A172 (cell line): ENCODE measurements at places on chromosomes 6 and 20.

DNA sequence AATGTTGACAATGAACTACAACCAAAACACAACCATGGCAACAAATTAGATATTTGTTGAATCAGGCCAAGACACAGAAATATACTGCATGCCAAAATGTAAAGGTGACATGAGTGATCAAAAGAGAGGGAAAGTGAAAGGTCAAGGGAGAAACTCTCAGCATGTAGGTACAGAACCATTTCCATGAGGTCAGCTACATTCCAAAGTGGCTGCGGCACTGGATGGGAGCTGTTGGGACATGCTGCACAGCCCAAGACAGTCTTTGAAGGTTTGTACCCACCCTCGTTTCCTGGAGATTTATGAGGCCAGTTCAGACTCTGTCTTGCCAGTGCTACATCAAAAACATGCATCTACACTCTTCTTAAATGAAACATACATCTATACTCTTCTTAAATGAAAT is 579.9 kb downstream of the BMP2 start:
- DNase-seq: no peak

DNA sequence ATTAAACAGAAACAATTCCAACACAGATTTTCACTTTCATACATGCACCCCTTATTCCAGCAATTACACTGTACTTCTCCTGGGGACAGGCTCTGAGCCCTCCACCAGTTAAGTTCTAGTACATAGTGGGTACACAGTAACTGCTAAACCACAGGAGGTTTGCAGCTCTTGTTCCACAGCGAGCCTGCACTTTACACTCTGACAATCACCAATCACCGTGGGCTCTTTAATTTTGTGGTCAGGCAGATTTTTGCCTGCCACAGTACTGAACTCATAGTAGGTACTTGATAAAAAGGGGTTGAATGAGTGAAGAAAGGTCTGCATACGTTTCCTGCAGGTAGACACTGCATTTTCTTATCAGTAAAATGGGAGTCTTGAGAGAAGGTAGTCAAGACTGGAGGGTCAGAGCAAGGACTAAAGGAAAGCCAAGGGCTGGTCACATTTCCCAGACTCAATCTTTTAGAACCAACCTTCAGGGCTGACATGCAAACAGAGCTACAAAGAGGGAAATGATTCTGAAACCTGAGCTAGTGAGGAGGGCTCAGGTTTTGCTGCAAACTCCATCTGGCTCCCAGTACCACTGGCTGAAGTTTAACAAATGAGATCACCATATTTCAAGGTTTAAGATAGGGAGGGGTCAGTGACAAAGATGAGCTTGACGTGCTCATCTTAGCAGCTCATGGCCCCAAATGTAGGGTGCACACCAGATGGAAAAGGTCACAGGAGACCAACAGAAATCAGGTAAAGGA is 404.6 kb downstream of the BTBD9 start:
- no peak for DNase-seq

- no peak for DNase-seq
These were observed 48.3 kb downstream of the OGFRL1 start for GRCh38 chr6:71336901-71337300.

DNA sequence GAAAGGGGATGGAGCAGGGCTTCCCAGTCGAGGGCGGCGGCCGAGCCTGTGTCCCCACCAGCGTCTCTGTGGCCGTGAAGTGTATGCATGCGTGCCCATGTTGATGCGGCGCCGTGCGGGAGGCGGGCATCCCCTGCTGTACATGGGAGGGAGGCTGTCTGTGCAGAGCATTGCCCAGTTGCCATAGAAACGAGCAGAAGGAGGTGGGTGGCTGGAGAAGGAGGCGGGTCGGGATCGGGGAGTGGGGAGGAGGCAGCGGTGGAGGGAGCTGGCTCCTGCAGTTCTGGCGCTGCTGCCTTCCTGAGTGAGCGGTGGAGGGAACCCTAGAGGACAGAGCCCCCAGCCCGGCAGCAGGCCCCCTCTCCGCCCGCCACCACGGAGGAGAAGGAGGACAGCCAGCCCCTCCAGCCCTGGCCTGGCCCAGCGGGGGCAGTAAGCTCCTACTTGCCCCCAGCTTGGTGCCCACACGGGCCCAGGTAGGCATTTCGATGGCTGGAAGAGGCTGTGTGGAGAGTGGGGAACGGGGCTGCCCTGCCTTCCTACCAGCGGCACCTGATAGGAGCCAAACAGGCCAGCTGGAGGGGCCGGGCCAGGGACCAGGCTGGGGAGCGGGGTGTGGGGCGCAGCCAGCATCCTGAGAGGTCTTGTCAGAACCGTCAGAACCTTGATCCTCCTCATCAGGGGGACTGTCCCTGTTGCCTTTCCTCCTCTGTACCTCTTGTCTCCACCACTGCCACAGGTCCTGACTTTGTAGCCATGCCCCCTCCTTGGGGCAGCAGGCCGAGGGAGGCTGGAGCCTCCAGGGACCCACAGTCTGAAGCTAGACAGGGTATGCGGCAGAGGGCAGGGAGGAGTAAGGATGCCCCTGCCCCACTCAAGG is 41.3 kb downstream of the SPDEF start:
- no peak for DNase-seq

- no peak for DNase-seq
These were observed 38.4 kb downstream of the WDR27 start for GRCh38 chr6:169663468-169663867.

DNA sequence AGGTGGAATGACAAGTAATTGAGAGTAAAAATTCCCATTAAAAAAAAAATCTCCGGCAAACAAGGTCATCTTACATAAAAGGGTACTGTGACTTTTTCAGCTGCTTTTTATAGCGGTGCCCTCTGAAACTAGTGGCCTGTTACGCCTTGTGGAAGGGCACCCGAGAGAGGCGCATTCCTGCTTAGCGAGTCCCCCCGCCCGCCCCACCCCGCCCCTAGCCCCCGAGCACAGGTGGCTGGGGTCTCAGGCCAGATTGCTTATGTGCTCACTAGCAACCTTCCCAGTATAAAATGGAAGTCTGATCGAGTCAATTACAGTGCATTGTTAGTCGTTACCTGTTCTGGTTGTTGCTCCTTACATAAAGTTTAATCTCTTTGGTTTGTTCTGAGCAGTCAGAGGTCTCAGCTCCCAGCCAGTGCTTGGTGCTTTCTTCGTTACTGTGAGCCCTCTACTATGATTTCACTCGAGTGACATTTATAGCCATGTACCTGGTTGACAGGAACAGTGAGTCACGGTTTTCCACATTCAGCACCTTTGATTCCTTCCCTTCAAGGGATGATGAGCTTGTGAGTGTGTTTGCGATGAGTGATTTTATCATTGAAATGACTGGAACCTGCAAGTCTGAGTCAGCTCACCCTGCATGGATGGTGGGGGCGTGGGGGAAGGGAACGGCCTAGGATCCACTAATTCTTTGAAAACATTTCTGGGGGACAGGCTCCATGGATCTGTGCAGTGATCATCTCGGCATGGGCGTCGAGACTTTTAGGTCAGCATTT is 47.6 kb downstream of the ZDHHC14 start:
- peak; percentile 30 for DNase-seq

DNA sequence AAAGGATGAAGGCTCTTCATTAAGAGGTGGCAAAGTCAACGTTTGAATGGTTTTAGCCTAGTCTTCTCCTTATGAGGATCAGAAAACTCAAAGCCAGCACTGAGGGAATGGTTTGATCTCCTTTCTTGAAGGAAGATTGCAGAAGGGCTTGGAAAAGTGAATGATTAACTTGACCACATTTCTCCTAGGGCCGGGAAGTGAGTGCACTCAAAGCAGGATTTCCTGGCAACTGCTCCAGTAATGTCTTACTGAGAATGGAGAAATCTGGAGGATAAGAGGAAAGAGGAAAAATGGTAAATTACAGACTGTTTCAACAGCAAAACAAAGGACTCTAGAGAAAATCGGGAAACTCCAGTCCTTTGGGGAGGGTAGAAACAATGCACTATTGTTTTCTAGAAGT is 189.0 kb upstream of the FOXA2 start:
- no peak for DNase-seq

DNA sequence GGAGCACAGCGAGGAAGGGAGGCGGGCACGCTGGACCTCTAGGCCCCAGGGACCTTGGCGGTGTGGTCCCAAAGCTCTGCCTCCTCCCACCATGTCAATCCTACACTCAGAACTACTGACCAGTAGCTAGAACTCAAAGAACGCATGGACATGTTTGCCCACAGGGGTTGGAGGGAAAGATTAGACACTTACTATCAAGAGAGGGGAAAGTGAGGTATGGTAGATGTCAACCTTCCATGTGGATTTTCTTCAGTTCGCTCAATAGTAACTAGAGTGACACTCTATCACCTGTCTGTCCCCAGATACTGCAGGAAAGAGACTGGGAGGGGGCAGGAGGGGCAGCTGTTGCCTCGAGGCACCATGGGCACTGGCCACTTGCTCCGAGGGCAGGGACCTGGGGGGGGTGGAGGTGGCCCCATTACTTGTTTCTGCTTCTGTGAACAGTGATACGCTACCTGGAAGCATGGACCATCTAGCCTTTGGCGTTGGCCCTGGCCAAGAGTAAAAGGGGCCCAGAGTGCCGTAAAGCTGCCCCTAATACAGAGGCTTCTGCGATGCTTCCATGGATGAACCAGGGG is 912 bp upstream of the DIDO1 start:
- DNase-seq: no peak

GRCh38 chr6:96925290-96925687 is 761 bp downstream of the KLHL32 start:
- no peak for DNase-seq

GRCh38 chr6:145096846-145097245 is 638.5 kb downstream of the EPM2A start:
- DNase-seq: peak; percentile 49

- no peak for DNase-seq
These were observed 7.8 kb downstream of the PAK5 start for GRCh38 chr20:9831032-9831431.

- DNase-seq: peak; percentile 46
These were observed 59.7 kb downstream of the SYNJ2 start for GRCh38 chr6:158041370-158041769.

DNA sequence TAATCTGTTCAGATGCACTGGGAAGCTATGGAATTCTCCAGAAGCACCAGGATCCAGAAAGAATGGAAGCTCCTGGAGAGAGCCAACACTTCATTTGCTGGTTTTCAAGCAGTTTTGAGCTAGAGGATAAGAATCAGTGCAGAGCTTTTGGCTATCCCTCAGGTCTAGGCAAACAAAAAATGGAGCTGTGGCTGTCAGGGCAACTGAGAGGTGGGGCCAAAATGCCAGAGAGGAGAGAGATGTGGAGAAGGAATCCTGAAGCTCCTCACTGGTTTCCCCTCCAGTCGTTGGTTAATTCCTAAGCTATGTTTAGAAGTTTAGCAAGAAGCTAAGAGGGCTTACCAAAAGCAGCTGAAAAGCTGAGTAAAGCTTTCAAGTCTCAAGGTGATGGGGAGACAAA is 294.2 kb upstream of the JARID2 start:
- DNase-seq: no peak

GRCh38 chr6:110357298-110357663 is 868 bp downstream of the METTL24 start:
- no peak for DNase-seq

DNA sequence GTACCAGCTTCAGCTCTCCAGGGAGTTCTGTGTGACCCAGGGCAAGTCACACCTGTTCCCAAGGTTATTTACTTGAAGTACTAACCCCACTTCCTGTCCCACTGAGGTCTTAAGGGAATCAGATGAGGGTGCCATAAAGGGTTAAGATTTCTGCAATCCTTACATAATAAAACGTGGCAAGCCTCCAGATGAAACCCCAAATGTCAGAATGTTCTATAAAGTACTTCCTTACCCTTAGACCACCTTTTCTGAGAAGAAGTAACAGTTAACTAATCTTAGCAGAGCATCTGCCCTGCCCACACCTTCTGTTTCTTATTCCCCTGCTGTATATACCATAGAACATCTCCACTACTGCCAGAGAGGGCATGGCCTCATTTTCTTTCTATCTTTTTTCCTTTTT is 6.0 kb upstream of the AVP start:
- DNase-seq: no peak

DNA sequence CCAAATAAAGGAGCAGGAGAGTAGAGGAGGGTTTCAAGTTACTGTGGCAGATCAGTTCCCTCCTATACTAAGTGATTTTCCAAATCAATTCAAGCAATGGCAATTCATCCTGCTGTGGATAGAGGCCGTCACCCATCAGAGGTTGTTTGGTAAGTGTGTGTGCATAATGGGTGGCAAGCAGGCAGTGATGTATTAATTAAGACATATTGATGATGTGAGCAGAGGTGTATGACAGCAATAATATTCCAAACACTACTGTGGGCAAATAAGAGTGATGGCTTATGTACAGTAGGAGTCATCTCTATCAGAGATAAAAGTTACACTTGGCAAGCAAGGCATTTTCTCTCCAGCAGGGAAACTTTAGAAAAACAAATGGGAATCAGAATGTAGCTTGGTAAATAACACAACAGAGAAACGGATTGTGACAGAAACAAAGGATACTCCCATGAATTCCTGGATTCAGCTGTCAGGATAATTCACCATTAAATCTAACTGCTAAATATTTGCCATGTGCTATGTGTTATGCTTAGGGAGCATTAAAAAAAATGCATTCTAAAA is 196.3 kb downstream of the KHDC1L start:
- DNase-seq: no peak

DNA sequence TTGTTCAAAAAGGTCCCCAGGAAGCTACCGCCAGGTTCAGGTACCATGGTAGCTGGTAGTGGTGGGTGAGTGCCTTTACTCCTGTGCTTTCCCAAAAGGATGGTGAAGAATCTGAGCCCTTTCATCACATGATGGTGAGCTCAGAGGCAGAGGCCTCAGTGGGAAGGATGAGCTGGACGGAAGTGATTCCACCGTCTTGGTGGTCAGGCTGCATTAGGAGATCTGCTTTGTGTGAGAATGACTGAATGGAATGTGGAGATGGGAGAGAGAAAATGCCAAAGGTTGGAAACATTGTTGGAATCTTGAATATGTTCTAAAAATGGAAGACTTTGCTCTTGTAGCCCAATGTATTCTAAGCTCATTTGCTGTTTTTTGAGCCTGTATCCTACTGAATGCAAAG is 108.1 kb upstream of the SCP2D1 start:
- peak; percentile 90 for DNase-seq

GRCh38 chr20:11716239-11716944 is 201.3 kb upstream of the BTBD3 start:
- DNase-seq: peak; percentile 95

GRCh38 chr6:46538800-46539480 is 47.7 kb upstream of the RCAN2 start:
- no peak for DNase-seq

DNA sequence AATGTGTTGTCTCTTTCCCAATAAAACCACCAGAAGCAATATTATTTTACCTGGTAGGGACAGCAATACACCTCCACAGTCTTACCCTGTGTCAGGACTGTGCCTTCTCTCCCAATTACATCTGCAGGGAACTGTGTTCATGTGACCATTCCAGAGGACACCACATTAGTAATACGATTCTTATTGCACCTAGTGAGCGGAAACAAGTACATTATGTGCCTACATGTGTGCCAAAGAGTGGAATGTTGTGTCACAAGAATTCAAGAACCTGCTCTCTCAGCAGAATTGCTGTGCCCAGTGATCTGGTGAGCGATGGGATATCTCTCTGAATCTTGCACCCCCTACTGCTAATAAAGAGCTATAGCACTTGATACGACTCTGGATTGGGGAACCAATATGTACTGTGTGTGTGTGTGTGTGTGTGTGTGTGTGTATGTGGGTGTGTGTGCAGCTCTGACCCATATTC is 57.4 kb upstream of the FOXC1 start:
- no peak for DNase-seq

- DNase-seq: peak; percentile 6
These were observed 26.8 kb downstream of the ZBTB9 start for GRCh38 chr6:33481192-33481591.

GRCh38 chr6:139152892-139153271 is 18.0 kb downstream of the HECA start:
- DNase-seq: no peak

- no peak for DNase-seq
These were observed 20.8 kb downstream of the ZDHHC14 start for GRCh38 chr6:157401734-157402338.
